ENCODE measurements at places on chromosomes 13 and 19.

DNA sequence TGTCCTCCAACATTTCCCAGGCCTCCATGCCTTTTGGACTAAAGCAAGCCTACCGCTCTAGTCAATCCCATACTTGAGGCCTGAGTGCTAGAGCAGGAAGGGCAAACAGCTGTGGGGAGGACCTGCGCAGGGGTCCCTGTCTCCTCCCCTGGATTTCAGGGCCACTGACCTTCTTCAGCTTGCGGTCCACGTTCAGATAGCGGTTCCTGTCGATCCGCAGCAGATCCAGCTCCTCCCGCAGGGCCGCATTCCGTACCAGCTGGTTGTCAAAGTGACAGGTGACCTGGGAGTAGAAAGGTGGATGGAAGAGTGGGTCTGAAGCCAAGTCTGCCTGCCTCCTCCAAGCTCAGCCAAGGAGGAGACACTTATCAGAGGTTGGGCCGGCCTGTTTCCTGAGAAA is 14.0 kb upstream of the EMP3 start:
- no peak for DNase-seq

DNA sequence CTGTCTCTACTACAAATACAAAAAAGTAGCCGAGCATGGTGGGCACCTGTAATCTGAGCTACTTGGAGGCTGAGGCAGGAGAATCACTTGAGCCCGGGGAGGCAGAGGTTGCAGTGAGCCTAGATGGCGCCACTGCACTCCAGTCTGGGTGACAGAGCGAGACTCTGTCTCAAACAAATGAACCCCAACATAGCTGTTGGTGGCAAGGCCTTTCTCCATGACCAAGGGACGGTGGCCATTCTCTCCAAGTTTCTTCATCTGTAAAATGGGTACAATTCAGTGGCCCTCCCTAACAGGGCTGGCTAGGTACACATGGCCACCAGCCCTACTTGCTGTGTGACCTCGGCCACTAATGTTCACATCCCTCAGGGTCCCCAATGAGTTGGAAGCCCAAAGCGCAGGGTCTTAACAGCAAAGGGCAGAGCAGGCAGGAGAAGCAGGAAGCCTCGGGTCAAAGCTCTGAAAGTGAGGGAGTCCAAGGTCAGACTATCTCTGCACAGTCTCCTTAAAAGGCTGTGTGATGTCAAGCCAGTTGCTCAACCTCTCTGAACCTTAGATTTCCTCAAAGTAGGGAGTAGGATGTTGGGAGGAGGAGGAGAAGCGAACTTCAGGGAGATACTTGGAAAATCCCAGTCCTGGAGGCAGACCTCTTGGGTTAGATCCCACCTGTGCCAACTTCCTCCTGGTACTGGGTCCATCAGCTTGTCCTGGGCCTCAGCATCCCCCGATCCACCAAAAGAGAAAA is 2.7 kb downstream of the JUND start:
- no peak for DNase-seq

DNA sequence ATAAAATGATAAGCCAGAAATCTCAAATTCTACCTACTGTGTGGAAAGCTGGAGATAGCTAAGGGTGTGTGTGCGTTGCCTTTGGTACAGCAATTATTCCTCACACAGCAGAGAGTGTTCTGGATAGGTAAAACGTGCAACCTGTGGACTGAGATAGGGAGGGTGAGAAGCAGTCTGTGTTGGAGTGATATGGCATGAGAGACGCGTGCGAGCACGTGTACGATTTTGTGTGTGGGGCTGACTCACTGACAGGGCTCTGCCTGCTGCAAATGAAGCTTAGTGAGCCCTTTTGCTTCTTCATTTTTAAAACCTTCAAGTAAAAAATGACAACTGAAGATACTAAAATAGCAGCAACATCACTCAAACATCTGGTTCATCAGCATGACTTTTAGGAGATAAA is 35.7 kb upstream of the SLC10A2 start:
- no peak for DNase-seq

DNA sequence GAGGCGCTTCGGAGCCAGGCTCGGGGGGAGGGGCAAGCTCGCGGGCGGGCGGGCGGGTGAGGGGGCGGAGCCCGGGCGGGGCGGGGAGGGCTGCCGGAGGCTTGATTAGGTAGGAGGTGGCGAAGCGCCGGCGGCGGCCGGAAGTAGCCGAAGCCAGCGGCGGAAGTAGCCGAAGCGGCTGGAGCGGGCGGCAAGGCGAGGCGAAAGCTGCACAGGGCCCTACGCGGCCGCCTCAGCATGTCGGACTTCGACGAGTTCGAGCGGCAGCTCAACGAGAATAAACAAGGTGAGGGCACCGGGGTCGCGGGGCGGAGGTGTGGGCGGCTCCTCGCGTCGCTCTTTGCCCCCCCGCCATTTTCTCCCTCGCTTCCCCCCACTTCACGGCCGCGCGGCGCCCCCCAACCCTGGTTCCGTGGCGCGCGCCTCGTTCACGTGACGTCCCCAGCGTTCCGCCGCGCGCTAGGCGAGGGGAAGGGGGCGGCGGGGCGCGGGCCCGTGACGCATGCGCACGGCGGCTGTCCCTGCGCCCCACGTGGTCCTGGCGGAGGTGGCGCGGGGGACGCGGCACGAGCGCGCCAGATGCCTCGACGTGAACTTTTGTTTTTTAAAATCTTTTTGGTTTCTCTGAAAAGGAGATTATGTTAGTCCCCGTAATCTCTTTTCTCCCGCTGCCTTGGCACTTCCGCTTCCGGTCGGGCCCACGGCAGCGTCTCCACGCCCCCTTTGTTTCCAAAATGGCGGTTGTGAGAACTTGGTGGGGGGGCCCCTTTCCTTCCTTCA is at the start of gene U2AF2:
Gene U2AF2, plus strand, starts transcription at position 168 of the 780 bp plus-strand sequence. Its CDS starts 70 bp downstream, at position 238.
- DNase-seq = peak; percentile 66

DNA sequence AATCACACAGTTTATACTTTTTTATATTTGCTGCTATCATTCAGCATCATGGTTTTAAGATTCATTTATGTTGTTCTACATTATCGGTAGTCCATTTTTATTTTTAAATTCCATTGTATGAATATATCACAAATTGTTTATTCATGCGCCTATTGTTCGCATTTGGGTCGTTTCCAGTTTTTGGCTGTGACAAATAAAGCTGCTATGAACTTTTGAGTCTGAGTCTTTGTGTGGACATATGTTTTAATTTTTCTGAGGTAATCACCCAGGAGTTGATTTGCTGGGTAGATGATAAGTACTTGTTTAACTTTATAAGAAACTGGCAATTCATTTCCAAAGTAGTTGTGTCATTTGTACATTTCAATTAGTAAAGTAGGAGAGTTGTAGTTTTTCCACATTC is 74.2 kb upstream of the CSNK1A1L start:
- no peak for DNase-seq

- DNase-seq = no peak
Measured at GRCh38 chr13:98428256-98428966, 148.5 kb downstream of the STK24 start.

Measured in keratinocyte (primary cell).